ELF-1 (cell line): ENCODE measurements at places on chromosomes 2 and 18.

- peak; percentile 73 for DNase-seq
Observed at GRCh38 chr2:207767461-207768167, 2.1 kb downstream of the FZD5 start.

DNA sequence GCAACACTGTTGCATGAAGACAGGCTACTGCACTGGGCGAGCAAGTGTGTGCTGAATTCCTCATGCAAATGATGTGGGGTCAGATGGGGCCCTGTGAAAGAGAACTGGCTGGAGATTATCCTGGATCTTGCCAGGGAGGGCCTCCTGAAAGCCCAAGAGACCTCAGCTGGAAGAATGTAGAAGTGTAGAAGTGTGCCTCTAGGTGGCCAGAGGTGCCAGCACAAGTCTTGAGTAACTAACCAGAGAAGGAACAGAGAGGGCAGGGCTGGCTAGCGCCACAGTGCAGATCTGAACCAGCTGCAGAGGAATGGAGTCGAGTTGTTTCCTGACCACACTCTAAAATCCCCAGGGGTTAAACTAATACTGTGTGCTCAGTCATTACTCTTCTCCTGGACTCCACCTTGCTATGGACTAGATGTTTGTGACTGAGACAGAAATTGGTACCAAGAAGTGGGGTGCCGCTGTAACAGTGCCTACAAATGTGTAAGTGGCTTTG is 399.3 kb downstream of the LRATD1 start:
- peak; percentile 28 for DNase-seq

GRCh38 chr2:148096012-148096411 is 75.1 kb downstream of the MBD5 start:
- no peak for DNase-seq

GRCh38 chr2:240128608-240129145 is 7.4 kb downstream of the COPS9 start:
- no peak for DNase-seq

DNA sequence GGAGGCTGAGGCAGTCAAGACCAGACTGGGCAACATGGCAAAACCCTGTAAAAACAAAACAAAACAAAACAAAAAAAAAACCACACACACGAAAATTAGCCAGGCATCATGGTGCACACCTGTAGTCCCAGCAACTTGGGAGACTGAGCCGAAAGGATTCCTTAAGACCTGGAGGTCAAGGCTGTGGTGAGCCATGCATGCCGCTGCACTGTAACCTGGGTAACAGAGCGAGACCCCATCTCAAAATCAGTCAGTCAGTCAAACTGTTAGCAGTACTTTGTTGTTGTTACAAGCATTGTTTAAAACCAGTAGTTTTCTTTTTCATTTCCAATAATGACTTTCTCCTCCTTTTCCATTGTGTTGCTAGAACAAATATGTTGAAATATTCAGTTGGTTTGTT is 21.7 kb downstream of the EPB41L5 start:
- DNase-seq, result no peak

- no peak for DNase-seq
Observed at GRCh38 chr2:100878000-100878791, 58.3 kb downstream of the NPAS2 start.

DNA sequence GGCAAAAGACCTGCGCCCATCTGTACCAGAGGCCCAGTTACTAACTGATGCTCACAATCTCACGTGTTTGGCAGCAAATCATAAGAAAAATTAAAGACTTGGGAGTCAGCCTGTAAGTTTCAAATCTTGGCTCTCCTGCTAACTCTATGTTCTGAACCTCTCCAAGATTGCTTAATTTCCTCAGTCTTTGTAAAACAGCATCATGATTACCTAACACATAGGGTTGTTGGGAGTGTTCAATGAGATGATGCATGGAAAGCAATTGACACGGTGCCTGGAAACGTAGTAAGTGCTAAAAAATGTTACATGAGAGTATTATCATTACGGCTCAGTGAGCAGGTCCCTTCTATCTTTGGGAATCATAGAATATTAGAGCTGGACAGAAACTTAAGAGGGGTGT is 497.6 kb upstream of the TCF4 start:
- DNase-seq, result no peak

DNA sequence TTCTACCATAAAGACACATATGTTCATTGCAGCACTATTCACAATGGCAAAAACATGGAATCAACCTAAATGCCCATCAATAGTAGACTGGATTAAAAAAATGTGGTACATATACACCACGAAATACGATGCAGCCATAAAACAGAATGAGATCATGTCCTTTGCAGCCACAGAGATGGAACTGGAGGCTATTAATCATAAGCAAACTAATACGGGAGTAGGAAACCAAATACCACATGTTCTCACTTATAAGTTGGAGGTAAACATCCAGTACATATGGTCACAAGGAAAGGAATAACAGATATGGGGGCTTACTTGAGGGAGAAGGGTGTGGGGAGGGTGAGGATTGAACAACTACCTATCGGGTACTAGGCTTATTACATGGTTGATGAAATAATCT is 7.7 kb downstream of the HMSD start:
- no peak for DNase-seq

- DNase-seq, result no peak
Observed at GRCh38 chr2:199819746-199820145, 31.2 kb downstream of the FTCDNL1 start.

GRCh38 chr2:234958746-234959395 is 7.1 kb downstream of the SH3BP4 start:
- DNase-seq, result no peak

GRCh38 chr2:70746094-70746974 is 21.7 kb downstream of the ADD2 start:
- no peak for DNase-seq

DNA sequence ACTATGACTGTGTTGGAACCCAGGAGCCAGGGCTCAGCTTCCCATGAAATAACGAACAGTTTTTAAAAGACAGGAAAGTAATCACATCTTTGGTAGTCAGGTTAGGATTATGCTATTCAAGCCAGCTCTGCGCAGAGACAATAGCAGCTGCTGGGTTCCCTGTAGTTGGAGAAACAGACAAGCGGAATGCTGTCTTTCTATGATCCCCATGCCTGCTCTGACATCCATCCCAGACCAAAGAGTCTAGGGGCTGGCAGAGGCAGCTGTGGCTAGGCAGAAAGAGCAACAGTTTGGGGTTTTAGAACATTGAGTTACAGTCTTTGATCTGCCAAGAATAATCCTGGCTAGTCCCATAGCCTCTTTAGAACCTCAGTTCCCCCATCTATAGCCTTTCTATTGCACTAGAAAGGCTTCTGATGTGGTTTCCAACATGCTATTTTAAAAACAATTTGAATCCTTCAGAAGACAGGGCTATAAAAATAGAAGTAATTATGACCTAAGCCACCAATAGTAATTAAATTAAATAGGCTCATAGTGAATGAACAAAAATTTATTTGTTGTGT is 146.8 kb downstream of the MTX2 start:
- no peak for DNase-seq

DNA sequence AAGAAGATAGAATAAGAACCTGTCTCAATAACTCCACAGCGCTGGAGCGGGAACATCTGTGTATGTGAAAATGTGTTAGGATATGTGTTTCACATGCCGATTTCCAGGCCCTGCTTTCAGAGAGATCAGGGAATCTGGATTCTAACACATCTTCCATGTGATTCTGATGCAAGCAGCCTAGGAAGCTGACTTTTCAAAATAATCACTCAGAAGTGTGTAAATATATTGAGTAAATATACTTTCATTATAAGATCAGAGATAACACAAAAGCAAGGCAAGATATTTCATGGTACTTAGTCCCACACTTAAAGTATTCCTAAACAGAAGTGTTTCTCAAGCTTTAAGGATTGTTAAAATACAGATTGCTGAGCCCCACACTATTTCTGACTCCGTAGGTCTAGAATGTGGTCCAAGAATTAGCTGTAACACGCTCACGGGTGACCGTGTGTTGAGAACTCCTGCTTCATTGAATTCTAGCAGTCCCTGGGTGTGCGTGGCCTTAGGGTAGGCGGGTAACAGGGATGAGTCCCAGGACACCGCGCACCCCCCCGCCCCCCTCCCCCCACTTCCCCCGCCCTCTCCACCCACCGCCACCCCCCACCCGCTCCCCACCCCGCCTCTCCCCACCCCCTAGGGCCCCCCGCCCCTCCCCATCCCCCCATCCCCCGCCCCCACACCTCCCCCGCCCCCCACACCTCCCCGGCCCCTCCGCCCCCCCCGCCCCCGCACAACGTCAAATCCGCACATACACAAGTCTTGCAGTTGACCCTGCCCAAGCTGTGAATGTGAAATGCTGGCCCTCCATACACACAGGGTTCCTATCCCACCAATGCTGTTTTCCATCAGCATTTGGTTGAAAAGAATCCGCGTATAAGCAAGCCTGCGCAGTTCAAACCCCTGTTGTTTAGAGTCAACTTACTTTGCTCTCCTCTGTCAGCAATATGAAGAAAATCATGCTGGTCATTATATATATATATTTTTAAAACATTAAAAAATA is 94.2 kb upstream of the SLC39A10 start:
- no peak for DNase-seq

- DNase-seq, result no peak
Observed at GRCh38 chr2:143474586-143474985, 345.4 kb downstream of the ARHGAP15 start.

- no peak for DNase-seq
Observed at GRCh38 chr2:106073678-106074406, 120.3 kb downstream of the UXS1 start.

DNA sequence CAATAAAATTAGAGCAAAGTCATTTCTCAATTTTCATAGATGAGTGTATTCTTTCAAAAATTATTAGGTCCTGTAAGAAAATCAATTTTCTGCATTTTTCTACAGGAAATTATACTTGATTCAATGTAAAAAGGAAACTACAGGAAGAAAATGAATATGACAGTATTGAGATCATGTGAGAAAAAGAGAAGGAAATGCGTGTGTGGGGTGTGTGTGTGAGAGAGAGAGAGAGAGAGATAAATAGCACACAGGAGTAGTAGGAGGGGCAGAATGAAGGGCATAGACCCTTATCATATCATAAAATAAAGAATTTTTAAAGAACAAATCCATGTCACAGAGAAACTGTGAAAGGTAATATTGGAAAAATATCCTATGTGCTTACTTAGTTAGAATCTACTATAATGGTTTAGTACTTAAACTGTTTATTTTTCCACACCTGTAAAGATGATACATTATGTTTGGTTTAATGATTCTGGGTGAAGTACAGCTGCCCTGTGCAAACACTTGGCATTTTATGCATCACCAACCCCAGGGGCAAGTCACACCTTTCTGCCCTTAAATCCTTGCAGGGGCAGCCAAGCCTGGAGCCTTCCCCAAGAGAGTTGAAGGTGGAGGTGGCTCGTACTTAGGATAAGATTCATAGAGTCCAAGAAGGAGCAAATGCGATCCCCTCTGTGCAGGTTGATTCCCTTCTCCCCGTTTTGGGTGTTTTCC is 276.4 kb downstream of the TGIF1 start:
- DNase-seq, result no peak

DNA sequence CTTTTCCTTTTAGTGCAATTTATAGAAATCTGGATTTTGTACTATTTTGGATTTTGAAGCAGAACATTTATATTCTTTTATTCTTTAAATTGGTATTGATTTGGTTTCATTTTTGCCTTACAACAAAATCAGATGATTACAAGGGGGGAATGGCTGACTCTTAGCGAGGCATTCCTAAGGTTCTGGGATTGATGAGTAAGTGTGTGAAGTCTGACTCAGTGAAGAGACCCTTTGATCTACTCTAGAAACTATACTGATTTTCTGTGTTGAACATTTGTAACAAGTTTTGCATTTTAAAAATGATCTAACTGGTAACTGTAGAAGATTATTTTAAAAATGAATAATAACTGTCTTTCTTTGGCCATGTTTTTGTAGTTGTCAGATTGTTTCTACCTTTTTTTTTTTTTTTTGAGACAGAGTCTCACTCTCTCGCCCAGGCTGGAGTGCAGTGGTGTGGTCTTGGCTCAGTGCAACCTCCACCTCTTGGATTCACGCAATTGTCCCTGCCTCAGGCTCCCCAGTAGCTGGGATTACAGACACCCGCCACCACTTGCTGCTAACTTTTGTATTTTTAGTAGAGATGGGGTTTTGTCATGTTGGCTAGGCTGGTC is 48.7 kb downstream of the TTC39C start:
- DNase-seq, result no peak

- peak; percentile 60 for DNase-seq
Observed at GRCh38 chr2:23435250-23436035, 50.5 kb downstream of the KLHL29 start.

- DNase-seq, result no peak
Observed at GRCh38 chr18:58525928-58526424, 102.9 kb downstream of the ALPK2 start.

GRCh38 chr2:179840840-179841239 is 20.6 kb downstream of the ZNF385B start:
- no peak for DNase-seq

DNA sequence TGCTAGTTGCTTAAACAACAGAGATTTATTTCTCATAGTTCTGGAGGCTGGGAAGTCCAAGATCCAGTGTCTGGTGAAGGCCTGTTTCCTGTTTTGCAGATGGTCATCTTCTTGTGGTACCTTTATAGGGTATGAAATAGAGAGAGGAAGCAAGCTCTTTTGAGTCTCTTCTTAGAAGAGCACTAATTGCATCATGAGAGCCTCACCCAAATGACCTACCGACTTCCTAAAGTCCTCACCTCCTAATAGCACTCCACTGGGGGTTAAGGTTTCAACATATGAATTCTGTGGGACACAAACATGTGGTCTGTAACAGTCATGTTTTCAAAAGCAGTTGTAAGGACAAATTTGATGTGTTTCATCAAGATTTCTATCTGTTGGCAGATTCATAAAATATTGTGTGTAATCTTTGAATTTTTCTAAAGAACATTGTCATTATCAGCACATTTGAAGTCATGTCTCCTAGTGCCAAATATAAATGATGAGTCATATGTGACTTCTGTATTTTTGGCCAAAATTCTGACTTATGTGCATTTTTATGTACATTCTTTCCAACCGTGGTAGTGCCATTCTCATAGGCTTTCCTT is 45.3 kb downstream of the CD28 start:
- DNase-seq, result no peak

- DNase-seq, result peak; percentile 82
Observed at GRCh38 chr18:59056706-59057492, 82.8 kb upstream of the SEC11C start.

DNA sequence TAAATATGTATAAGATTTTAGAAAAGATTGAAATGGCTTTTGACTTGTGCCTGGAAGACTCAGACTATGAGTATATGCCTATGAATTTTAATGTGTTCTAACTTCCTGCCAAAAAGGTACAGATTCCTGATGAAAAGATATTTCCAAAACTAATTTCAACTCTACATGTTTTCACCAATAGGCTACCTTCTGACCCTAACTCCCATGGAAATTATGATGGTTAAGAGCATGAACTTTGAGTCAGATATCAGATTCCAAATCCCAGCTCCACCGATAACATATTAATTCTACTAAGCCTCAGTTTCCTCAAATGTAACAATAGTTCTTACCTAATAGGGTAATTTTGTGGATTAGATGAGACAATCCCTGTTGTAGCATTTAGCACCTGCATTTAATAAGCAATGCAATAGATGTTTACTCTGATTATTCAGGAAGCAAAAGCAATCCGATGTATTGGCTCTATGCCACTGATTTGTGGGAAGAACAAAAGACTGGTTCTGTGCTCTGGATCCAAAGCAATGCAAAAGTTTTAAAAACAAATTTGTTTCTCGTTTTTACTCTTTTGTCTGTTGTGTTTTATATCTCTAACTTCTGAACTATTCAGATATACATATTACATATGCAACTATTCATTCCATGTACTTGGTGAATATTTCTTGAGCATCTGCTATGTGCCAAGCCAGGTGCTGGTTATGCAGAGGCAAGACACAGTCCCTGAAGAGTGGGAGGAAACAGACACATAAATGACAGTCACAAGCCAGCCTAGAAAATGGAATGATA is 115.4 kb downstream of the GATA6 start:
- DNase-seq, result no peak
